ENCODE measurements at places on chromosomes 13 and 19. TPM values are rescaled to one million over a fixed set of nuclear protein-coding genes. Genes with fewer than 3 reads are reported as not detected.

Gene PROZ
- total RNA-seq: not detected

Gene SLAIN1
- 5.0 TPM for total RNA-seq

Gene OSCAR
- not detected for total RNA-seq

Gene PLVAP
- total RNA-seq: not detected

Gene PTGIR
- total RNA-seq: not detected

Gene ZNF536
- not detected for total RNA-seq

Gene CFAP97D2
- not detected for total RNA-seq

Gene SYNGR4
- total RNA-seq: not detected

Gene ZNF845
- total RNA-seq: 4.4 TPM

Gene DIAPH3
- total RNA-seq: 10.1 TPM

Gene GJB2
- total RNA-seq: 53.0 TPM

Gene CACNG7
- total RNA-seq: not detected

Gene LILRB1
- total RNA-seq: not detected

Gene HS6ST3
- total RNA-seq: 0.06 TPM

Gene ZNF229
- 6.2 TPM for total RNA-seq

Gene DPRX
- not detected for total RNA-seq

Gene PSG3
- not detected for total RNA-seq

Gene ZNF585A
- 0.29 TPM for total RNA-seq

Gene KLK6
- 73.7 TPM for total RNA-seq

All from PC-3 (cell line).